Endothelial cell (in vitro differentiated cells): ENCODE measurements at places on chromosomes 16 and 17. TPM values are rescaled to one million over a fixed set of nuclear protein-coding genes. Genes with fewer than 3 reads are reported as not detected.

GRCh38 chr16:67199808-67200198 lies 872 bp downstream of the ELMO3 start:
- DNase-seq = peak; percentile 60

- no peak for DNase-seq
These were observed 22.9 kb downstream of the CMTM4 start for GRCh38 chr16:66673691-66674090.

DNA sequence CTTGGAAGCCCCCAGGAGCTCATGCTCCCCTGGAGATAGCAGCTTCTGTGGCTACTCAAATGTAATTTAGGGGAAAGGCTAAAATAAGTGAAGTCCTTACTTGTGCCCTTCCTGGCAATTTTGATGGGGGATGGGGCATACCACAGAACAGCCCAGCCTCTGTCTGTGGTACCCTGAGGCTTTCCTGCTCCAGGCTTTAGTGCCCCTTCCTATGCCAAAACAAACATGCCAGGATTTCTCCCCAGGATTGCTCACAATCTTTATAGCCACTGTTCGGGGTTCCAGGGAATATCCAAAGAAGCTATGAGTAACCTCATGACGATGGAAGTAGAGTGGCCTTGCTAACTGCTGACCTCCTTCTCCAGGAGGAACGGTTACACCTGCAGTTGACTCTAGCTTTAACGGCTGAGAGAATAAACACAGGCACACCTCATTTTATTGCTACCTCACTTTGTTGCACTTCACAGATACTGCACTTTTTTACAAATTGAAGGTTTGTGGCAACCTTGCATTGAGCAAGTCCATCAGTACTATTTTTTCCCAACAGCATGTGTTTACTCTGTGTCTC lies 24.9 kb downstream of the CCL4 start:
- DNase-seq = no peak

DNA sequence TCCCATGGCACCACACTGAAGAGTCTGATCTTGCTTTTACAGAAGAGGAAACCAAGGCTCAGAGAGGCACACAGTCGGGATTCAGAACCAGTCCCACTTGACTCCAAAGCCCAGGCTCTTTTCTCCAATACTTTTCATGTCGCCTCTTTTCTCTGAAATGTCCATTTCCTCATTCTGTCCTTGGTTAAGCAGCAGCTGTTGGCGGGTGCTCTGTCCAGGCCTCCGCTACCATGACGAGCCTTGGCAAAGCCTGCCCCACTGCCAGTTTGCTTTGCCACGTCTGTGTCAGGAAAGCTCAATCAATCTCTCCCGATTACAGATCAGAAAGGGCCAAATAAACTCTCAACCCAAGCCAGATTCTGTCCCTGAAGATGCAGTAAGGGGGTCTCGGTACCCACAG lies 9.1 kb upstream of the CEP295NL start:
- DNase-seq = no peak

DNA sequence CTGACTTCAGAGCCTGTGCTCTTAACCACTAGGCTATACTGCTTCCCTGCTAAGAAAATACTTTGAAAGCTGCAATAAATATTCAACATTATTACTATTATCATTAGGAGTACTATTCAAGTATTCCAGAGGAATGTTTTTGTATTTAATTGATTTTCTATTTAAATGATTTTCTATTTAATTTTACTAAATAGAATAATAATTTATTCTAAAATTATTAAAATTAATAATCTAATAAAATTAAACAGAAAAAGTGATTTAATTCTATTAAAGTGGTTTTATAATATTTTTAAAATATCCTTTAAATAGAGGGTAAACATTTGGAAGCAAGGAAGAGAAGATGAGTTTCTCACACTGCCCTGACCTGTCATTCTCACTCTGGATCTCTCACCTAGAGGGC lies 173.8 kb downstream of the DNAH9 start:
- no peak for DNase-seq

- no peak for DNase-seq
These were observed 78.8 kb downstream of the BMERB1 start for GRCh38 chr16:15513156-15513555.

DOC2A gene
- 7.4 TPM for total RNA-seq

PIRT gene
- not detected for total RNA-seq
